MG63 (cell line): ENCODE measurements at places on chromosomes 3 and 15. TPM values are rescaled to one million over a fixed set of nuclear protein-coding genes. Genes with fewer than 3 reads are reported as not detected.

NCK1 gene
- 48.6 and 107 TPM in 2 replicates for total RNA-seq

MAGEL2 gene
- not detected in 2 replicates for total RNA-seq

GOLGA6L4 gene
- total RNA-seq, result 2.2 TPM in 1 of 2 replicates, not detected in the other

RRP9 gene
- total RNA-seq, result 59.3 and 78.5 TPM in 2 replicates

HRH1 gene
- total RNA-seq, result 5.5 and 6.3 TPM in 2 replicates

ZBBX gene
- not detected in 2 replicates for total RNA-seq

CYP1A1 gene
- 11.6 and 15.7 TPM in 2 replicates for total RNA-seq

NUP210 gene
- total RNA-seq, result 14.6 and 16.4 TPM in 2 replicates

RETNLB gene
- total RNA-seq, result not detected in 2 replicates

SLC22A13 gene
- total RNA-seq, result not detected in 2 replicates

LRRC31 gene
- total RNA-seq, result not detected in 2 replicates

ATP2B2 gene
- 0.03 TPM in 1 of 2 replicates, not detected in the other for total RNA-seq

UQCRC1 gene
- total RNA-seq, result 199 and 243 TPM in 2 replicates

GOLGA6D gene
- not detected in 2 replicates for total RNA-seq

OR5K2 gene
- not detected in 2 replicates for total RNA-seq

DLL4 gene
- not detected in 2 replicates for total RNA-seq

CXCR6 gene
- not detected in 2 replicates for total RNA-seq

P3H2 gene
- 233 and 357 TPM in 2 replicates for total RNA-seq

TRIM71 gene
- total RNA-seq, result not detected in 2 replicates

SETD5 gene
- 18.4 and 33.9 TPM in 2 replicates for total RNA-seq

AVEN gene
- 28.9 and 37.7 TPM in 2 replicates for total RNA-seq

PTH1R gene
- total RNA-seq, result not detected in 2 replicates

TMEM266 gene
- 0.13 TPM in 1 of 2 replicates, not detected in the other for total RNA-seq

UQCC5 gene
- total RNA-seq, result 0.20 TPM in 1 of 2 replicates, not detected in the other

SLC28A1 gene
- total RNA-seq, result not detected in 2 replicates

SERINC4 gene
- not detected in 2 replicates for total RNA-seq

PRKCD gene
- 3.2 and 6.8 TPM in 2 replicates for total RNA-seq
